Amniotic epithelial cell (primary cell): ENCODE measurements at places on chromosomes 6 and 20.

DNA sequence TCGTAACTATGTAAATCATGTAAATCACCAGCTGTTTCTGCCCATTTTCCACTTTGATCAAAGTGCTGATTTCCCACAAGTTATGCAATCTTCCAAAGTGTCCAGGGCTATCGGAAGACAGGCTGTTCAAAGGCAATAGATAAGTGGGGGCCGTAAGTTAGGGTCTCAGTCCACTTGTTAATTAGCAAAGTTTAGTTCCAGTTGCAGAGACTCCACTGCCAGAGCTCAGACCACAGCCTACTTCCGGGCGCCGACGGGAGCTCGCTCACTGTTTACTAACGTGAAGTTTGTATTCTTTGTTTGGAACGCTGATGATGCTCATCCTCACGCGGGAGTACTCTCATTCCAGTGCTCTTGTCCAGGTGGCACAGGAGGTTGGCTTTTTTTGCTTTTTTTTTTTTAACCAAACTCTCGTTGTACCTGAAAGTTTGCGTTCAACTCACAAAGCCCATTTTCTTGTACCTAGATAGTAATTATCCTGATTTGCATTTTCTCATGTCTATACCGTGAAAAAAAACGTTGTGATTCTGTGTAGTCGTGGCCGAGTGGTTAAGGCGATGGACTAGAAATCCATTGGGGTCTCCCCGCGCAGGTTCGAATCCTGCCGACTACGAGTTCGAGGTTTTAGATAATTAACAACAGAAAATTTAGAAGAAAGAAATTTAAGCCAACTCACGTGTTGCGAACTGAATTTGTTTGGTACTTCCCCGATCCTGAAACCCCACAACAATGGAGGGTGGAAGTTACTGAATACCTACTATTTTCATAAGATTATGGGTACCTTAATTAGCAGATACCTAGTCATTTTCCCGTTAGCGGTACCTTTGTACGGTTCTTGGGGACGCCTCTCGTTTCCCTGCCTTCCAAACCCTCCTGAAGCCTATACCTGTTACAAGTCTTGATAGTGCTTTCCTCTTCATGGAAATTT lies 29.9 kb upstream of the ZNF184 start:
- peak; percentile 59 for DNase-seq

DNA sequence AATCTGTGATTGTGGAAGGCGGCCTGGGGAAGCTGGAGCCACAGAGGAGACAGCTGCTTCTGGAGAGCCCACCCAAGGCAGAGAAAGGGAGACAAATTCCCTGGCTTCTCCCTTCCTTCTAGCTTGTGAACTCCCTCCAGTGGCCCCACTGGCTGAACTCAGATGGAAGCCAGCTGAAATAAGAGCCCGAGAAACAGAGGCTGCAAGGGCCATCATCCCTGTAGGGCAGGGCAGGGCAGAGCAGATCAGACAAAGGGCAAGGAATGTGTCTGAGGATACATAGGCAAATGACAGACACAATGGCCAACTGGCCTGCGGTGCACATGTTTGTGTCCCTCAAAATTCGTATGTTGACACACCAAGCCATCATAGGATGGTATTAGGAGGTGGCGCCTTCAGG lies 25.3 kb downstream of the MDFI start:
- no peak for DNase-seq

- DNase-seq: peak; percentile 95
Observed at GRCh38 chr20:25223179-25223661, 24.7 kb upstream of the PYGB start.

GRCh38 chr20:25695532-25696370 lies 902 bp downstream of the ZNF337 start:
- DNase-seq: no peak

- DNase-seq: no peak
Observed at GRCh38 chr20:62682912-62683517, 25.6 kb upstream of the NTSR1 start.

- peak; percentile 33 for DNase-seq
Observed at GRCh38 chr6:37288247-37288646, 30.3 kb upstream of the TMEM217 start.

- DNase-seq: no peak
Observed at GRCh38 chr6:113110211-113110610, 746.9 kb upstream of the MARCKS start.

GRCh38 chr6:7907159-7907558 lies 3.4 kb downstream of the TXNDC5 start:
- no peak for DNase-seq

DNA sequence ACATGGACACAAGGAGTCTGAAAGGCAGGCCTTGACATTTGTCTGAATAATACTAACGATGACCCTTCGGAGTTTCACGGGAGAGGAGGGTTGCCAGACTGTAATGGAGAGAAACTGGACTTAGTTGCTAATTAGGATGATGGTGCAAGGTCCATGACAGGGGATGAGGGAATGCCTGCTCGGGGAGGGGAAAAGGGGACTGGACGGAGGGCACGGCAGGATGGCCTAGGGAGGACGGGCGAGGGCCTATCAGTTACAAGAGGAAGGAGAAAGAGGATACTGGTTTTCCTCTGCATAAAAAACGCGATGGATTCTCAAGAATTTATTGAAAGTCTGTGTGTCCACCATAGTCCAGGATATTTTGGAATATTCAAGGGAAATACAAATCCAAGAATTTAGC lies 42.7 kb downstream of the IRAK1BP1 start:
- no peak for DNase-seq

GRCh38 chr6:26205625-26206574 lies 118.7 kb downstream of the HFE start:
- peak; percentile 93 for DNase-seq

- peak; percentile 9 for DNase-seq
Observed at GRCh38 chr20:577167-577791, 32.8 kb downstream of the TCF15 start.

DNA sequence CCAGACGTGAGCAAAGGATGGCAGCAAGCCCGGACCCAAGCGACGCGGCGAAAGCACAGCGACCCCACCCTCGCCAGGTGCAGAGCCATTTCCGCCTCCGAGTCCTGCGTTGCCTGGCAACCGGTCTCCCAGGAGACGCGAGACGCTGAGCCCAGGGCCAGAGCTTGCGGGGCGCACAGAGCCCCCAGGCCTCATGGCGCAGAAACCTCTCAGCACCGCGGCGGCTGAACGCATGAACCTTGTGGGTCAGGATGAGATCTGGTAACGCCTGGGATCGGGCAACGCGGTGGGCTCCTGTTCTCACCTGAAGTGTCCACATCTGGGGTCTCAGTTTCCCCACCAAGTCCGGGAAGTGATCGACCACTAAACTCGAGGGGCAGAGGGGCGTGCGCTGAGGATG lies 77.7 kb downstream of the ANKRD60 start:
- no peak for DNase-seq

DNA sequence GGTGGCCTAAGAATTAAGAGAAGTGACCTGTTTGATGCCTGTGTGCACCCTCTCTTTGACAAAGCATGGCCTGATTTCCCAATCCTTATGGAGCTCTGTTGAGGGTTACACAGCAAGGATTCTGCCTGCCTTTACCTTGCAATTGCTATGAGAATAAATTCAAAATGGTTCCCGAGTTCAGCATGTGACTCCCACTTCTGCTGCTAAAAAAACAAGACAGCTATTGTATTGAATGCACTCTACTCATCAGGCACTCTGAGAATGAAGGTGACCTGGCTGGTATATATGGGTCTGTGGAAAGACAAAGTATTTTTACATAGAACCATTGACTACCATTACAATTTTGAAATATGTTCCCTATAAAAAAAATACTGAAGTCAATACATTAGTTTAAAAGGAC lies 190.3 kb downstream of the ATXN1 start:
- DNase-seq: no peak

- DNase-seq: no peak
Observed at GRCh38 chr6:128648022-128648598, 127.7 kb upstream of the PTPRK start.

- DNase-seq: no peak
Observed at GRCh38 chr6:50962213-50962759, 143.6 kb downstream of the TFAP2B start.

- no peak for DNase-seq
Observed at GRCh38 chr6:4692664-4693063, 83.5 kb upstream of the CDYL start.

- DNase-seq: no peak
Observed at GRCh38 chr6:106363401-106364138, 3.1 kb downstream of the CRYBG1 start.

DNA sequence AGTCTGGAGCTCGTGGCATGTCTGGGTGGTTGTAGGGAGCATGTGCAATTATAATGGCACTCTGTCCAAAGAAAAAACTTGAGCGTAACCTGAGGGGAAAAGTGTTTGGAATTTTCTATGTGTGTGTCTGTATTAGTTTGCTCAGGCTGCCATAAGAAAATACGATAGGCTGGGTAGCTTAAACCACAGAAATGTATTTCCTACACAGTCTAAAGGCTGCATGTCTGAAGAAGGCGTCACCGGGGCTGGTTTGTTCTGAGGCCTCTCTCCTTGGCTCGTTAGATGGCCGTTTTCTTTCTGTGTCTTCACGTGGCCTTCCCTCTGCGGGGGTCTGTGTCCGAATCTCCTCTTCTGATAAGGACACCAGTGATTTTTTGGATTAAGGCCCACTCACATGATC lies 59.0 kb downstream of the IGF2R start:
- DNase-seq: no peak

GRCh38 chr20:5268449-5268848 lies 48.3 kb downstream of the PROKR2 start:
- DNase-seq: no peak

DNA sequence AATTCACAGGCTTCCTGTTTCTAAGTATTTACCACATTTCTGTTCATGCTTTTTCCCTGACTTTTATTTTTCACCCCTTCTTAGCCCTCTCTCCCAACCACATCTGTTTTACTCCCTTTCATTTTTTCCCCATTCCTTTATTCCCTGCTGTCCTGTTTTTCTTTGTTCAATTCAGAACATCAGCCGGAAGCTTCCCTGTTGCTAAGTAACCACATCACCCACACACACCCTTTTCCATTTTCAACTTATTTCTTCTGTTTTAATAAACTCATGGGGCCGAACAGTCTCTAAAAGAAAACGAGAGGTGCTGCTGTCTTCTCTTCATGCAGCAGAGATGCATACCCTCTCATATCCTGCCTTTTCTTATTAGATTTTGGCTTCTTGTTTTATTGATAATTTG lies 53.5 kb upstream of the CEP85L start:
- DNase-seq: peak; percentile 11

- no peak for DNase-seq
Observed at GRCh38 chr20:7308163-7308562, 540.7 kb downstream of the BMP2 start.

DNA sequence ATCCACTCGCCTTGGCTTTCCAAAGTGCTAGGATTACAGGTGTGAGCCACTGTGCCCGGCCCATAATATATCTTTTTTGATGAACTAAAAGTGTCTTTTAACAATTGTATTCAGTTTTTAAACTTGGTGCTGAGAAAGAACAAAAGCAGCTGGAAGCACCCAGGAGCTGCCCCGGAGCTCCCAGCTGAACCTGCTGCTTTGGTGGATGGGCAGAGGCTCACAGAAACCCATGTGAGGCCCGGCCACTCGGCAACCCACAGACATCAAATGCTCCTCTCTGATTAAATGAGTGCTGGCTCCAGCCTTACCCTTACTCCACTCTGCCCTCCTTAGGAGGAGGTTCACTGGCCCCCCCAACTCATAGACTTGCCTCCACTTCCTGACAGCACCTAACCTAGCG lies 59.4 kb upstream of the FRMD1 start:
- no peak for DNase-seq

DNA sequence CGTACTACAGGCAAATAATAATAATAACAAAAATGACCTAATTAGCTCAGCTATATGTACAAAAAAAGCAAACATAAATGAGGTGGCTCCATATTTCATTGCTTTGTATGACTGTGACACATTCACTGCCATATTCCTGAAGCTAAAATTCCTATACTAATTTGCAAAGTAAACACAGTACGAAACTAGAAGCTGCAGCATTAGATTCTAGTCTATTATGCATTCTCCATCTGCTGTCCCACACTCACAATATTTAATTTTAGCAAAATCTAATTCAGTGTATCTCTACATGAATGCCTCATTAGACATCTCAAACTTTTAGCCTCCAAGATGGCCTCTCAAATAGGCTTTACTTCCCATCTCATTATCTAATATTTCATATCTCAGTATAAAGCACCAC lies 55.1 kb downstream of the ATG5 start:
- no peak for DNase-seq

DNA sequence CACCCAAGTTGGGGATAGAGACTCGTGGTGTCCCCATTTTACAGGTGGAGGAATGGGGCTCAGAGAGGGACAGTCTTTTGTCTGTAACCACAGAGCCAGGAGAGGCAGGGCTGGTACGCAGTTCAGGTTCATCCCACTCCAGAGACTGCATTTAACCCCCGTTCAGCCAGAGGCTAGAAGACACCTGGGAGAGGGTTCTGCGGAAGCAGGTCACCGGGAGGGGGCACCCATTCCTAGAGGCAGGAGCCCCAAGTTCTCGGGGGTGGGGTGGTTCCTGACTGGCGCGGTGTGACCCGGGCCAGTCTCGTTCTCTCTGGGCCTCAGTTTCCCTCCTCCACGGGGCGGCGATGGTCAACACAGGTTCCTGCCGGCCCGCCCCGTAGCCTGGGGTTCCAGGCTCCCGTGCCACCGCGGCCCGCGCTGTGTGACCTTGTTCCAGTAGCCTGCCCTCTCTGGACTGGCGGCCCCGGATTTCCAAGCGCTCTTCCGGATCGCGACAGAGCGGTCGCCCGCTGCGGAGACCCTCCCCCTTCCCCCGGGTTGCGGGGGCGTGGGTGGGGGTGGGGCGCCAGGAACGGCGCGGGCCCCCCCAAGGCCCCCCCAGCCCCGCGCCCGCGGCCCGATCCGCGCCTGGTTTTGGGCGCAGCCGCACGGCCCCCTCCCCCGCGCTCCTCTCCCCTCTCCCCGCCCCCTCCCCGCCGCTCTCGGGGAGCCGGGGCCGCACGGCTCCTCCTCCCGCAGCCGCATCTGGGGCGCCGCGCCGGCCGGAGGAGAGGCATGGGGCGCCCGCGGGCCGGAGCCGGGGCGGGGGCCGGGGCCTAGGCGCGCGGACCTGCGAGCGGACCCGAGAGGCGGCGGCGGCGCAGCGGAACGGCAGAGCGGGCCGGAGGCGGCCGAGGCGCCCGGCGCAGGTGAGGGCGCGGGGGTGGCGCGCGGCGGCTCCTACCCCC lies at the start of gene DLGAP4:
Gene DLGAP4, plus strand, starts transcription at position 738 of the 950 bp plus-strand sequence. CDS start 125,379 bp downstream, outside the sequence.
- DNase-seq: no peak

GRCh38 chr20:63536241-63536977 lies 767 bp downstream of the PTK6 start:
- DNase-seq: peak; percentile 33

DNA sequence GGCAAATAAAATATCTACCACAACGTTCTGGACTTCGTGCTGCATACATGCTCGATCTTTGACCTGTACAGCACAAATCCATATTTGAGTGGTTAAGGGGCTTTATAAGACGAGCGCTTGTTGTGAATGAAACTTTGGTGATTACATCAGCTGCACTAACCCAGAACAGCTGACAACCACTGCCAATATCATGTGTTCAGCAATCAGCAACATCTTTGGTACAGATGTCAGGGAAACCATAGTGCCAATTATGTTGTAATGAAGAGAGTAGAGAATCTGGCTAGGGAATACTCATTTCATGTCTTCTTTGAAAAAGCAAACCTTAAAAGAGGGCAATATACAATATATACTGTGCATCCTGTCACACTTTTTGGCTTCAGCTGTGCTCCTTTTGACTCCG lies 188.6 kb upstream of the NT5E start:
- DNase-seq: no peak
